ENCODE measurements at places on chromosomes 6 and 20. TPM values are rescaled to one million over a fixed set of nuclear protein-coding genes. Genes with fewer than 3 reads are reported as not detected.
A peak's percentile ranks its signal among the peaks of the same experiment; 100 is the strongest.

The PRICKLE4 gene
- total RNA-seq: 10.4 TPM

- H3K36me3 ChIP-seq: no peaks in the 10 kb centered on the region
- peaks cover 61% of the 10 kb centered on the region for H3K27me3 ChIP-seq
- no peak for DNase-seq
- H3K27ac ChIP-seq: no peak overlapping the region
- H3K4me3 ChIP-seq: no peak overlapping the region
Measured at GRCh38 chr6:27591699-27592480, 119.0 kb upstream of the ZNF184 start.

GRCh38 chr6:42443312-42444060, 8.2 kb downstream of the TRERF1 start:
- H3K4me1 ChIP-seq: no peaks in the 10 kb centered on the region
- peak overlapping the region; percentile 76 for H3K27ac ChIP-seq
- no peaks in the 10 kb centered on the region for H3K27me3 ChIP-seq
- peak; percentile 55 for DNase-seq
- H3K36me3 ChIP-seq: no peaks in the 10 kb centered on the region
- peak overlapping the region; percentile 4 for H3K4me3 ChIP-seq

The LBP gene
- not detected for total RNA-seq

The CALHM4 gene
- not detected for total RNA-seq

DNA sequence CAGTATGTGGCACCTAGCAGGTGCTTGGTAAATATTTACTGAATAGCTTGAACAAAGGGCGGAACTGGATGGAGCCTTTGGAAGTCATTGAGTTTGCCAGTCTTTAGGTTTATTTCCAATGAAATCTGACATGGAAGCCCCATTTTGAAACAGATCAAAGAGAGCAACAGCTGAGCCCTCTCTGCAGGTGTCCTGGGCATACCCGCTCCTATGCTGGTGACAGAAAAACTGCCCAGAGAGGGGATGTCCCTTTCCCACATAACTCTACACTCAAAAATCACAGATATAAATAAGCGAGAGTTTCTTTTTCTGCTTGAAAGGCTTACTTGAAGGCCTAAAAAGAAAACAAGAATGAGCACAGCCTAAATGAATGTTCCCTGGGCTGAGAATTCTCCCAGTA, 53.0 kb upstream of the RALY start:
- no peak overlapping the region for H3K27ac ChIP-seq
- no peak for DNase-seq
- no peaks in the 10 kb centered on the region for H3K36me3 ChIP-seq
- no peak overlapping the region for H3K4me3 ChIP-seq
- no peaks in the 10 kb centered on the region for H3K27me3 ChIP-seq
